NCI-H460 (cell line): ENCODE measurements at places on chromosomes 4 and X. TPM values are rescaled to one million over a fixed set of nuclear protein-coding genes. Genes with fewer than 3 reads are reported as not detected.

FRG2 gene
- total RNA-seq: not detected in 2 replicates

IL2RG gene
- total RNA-seq: not detected in 2 replicates

CXCL5 gene
- total RNA-seq: 155 and 183 TPM in 2 replicates

DNA sequence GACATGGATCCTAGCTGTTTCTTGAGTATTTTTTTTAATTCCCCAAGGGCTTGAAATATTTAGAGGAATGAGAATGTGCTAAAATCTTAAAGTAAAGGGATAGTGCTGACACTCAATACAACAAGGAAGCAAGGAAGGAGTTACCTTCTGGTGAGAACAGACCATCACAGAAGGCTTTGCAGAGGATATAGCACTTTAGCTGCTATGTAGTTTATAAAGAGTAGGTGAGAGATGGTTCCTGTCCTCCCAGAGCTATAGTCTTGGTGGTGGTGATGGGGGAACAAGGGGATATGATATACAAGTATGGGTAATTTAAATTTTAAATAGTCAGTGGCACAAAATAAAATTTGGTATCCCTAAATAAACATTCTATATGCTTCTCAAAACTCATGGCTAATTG is 47.6 kb downstream of the MTHFD2L start:
- DNase-seq: no peak

- no peak for DNase-seq
Observed at GRCh38 chr4:48669086-48669485, 111.0 kb downstream of the FRYL start.

DNA sequence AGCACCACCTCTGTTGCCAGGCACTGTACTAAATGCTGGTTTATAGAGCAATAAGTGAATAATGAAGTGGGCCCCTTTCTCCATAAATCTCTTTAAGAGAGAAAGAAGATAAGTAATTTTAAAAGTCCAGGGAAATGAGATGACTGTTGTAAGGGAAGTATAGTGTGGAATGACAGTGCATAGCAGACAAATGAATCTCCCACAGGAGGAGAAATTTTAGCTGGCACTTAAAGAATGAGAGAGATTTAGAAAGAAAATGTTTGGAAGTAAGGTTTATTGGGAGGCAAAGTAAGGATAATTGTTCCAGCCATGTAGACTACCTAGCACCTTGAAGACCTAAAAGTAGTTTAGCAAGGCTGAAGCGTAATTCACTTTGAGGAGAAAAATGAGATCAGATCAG is 1081.1 kb upstream of the PABPC4L start:
- DNase-seq: no peak
